ENCODE measurements at places on chromosomes 1 and 21.

DNA sequence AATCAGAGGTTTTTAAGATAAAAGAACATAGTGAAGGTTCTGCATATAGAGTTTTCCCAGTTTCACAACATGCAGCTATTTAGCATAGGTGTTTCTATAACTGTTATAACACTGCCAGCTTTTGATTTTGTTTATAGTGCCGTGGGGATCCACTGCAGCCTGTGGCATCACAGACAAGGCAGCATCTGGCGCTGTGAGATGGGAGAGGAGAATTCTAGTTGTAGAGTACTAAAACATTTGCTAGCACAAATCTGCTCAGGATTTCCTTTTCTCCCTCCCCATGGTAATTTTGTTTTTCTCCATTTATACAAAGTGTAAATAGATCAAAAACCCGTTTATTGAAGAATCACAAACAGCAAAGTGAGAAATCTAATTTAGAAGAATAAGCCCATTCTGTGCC, 482.8 kb upstream of the NCAM2 start:
- DNase-seq = no peak

DNA sequence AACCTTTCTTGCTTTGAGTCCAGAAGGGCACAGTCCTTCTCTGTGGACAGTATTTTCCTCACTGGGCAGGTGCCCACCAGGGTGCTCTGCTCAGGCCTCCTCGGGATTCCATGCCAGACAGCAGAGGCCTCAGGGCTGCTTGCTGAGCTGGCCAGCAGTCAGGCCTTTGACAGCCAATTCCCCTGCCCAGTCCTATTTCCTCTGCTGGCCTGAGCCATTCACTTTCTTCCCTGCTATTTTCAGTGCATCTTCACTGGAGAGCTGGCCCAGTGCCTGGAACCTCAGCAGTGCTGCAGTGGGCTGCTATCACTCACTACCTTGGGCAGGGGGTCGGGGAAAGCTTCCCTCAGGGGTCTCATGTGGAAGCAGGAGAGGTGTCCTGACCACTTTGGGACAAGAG, 33.2 kb downstream of the KCNA10 start:
- no peak for DNase-seq

- DNase-seq = no peak
These were observed 6.7 kb upstream of the SNAPIN start for GRCh38 chr1:153651771-153652170.

DNA sequence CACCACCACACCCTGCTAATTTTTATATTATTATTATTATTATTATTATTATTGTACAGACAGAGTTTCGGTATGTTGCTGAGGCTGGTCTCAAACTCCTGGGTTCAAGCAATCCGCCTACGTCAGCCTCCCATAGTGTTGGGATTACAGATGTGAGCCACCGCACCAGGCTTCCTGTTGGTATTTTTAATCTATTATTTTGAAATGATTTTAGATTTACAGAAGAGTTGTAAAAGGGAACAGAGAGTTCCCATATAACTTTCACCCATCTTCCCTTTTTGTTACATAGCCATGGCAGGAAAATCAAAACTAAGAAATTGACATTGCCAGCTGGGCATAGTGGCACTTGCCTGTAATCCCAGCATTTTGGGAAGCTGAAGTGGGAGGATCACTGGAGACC, 42.9 kb upstream of the CITED4 start:
- no peak for DNase-seq

DNA sequence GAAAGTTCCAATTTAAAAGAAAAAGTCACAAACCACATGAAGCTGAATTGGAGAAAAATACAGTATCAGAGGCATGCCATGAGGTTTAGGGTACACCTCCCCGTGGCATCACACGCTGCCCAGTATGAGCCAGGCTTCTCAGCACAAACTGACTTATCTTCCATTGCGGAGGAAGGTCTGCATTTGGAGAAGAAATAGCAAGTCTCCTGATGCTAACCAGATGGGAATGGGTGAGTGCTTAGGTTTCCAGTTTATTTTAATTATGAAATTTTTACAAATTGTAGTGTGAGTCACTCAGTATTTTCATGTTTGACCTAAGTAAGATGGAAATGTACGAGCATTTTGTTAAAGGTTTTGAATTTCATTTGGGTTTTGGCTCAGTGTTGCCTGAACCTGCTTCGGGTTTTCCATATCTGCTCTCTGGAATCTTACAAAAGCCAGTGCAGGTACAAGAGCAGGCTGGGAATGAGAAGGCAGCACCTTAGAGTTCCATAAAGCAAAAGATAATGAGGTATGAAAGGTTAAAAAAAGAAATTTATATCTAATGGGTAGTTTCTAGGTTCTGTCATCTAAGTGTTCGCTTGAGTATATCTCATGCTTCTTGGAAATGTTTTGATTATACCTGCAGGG, 213.9 kb downstream of the PATJ start:
- no peak for DNase-seq

DNA sequence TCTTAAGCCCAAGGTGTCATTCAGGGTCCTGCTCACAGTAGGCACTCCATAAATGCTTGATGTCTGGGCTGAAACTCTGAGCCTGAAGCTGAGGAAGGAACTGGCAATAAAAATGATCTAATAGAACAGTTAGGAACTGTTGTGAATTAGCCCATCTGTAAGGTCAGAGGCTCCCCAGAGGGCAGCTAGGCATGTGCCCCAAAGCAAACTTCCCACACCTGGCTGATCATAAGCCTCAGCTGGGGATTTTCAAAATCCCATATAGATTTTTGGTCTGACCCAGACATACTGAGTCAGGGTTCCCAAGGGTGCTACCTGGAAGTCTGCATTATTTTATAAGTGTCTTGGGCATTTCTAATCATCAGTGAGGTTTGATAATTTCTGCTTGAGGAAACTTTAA, 309.4 kb upstream of the PROX1 start:
- no peak for DNase-seq

DNA sequence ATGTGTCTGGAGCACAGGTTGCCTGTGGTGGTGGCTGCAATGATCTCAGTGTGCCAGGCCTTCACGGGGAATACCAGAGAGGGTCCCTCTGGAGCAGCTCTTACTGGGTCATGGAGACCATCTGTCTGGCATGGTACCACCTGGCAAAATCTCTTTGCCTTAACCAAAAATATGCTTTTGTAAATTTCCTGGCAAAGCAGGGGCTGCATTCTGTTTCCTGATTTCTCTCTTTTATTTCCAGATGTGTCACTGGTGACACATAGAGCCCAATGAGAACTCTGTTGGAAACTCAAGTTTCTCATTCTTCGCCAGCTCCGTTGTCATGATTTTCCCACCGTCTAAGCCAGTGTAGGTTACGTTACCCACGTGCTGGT, 136.5 kb downstream of the FGGY start:
- peak; percentile 74 for DNase-seq

DNA sequence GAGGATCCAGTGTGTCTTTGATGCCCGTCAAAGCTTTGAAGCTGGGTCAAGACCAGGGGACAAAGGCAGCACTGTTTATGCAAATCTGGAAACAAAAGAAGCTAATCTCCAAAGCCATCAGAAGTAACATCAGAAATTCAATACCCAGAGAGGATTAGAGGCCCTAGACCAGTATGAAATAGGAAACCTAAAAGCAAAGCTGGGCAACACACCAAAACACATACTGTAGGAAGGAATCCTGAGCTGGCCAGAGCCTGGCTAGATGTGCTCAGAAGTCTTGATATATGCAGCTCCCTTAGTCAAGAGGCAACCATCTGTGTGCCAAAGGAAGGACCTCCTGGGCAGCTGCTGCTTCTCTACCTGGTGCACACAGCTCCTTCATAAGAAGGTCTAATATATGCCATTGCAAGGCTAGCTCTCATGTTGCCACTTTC, 12.3 kb downstream of the COLGALT2 start:
- DNase-seq = peak; percentile 66

DNA sequence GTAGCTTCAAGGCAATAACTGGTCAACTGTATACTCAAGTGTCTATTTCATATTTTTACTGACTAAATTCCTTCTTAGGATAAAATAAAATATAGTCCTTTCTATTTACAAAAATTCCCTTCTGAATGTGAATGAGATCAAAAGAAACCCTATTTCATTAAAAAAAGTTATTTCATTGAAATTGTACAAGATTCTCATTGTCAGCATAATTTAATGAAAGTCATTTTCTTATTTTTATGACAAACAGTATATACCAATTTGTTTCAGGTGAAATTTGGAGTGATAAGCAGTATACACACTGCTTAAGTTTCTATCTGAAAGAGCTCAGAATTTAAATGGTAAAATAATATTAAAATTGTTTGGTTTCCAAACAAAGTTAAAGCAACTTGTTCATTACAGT, 269.2 kb downstream of the USH2A start:
- no peak for DNase-seq

GRCh38 chr1:89728381-89728780, 92.5 kb upstream of the LRRC8D start:
- DNase-seq = no peak

DNA sequence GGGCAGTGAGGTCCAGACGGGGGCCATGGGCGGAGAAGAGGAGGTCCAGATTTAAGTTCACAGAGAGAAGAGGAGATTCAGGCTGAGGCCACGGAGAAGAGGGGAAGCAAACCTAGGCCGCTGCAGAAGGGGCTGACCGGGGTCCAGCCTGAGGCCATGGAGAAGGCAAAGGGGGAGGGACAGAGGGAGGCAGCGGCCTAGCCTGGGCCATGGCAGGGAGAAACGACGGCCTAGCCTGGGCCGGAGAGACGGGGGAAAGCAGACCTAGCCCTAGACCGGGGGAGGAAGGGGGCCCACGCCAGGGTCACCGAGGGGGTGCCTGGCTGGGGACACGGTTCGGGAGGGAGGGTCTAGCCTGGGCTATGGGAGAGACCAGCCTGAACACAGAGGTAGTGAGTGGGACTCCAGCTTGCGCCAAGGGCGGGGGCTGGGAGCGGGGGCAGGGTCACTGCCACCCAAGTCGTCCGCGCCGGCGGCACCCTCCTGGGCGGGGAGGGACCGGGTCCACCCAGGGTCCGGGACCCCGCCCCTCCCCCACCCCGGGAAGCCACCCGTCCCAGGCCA, 459 bp downstream of the CAPZB start:
- no peak for DNase-seq

DNA sequence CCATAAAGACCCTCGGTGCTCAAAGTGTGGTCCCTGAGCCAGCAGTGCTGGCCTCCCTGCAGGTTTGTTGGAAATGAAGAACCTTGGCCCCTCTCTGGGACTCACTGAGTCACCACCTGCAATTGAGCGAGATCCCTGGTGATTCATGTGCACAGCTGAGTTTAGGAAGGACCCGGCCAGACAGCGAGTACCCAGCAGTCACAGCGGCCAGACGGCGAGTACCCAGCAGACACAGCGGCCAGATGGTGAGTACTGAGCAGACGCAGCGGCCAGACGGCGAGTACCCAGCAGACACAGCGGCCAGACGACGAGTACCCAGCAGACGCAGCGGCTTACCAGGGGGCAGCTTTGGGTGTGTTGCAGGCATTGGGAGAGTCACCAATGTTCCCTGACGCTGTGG, 123.8 kb downstream of the PRDM16 start:
- no peak for DNase-seq

DNA sequence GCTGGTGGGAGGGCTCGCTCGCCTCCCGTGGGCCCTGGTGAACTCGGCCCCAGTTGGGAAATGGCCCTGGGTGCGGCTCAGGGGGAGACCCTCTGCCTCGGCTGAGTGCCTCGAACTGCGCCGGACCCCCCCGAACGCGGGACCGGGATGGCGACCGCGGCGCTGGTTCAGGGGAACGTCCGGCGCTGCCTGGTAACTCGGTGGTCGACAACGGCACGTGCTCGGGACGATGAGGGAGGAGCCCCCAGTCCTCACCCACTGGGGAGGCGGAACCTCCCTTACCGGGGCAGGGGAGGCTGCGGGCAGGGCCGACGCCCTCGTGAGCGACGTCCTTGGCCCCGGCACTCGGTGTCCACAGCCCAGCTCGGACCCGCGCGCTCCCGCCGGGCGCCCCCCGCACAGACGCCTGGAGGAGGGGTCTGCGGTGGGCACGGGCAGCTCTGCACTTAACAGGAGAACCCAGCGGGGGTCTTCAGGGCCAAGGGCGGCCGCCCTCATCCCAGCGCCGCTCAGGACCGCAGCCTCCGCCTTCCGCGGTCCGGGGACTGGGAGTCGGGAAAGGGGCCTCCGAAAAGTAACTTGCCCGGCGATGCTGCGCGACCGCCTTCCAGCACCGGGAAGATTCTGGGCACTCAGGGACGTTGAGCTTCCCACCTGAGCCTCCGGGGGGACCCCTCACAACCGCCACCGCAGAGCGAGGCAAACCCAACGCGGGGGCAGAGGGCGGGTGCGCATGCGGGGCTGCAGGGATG, 1.7 kb downstream of the HES4 start:
- DNase-seq = no peak

DNA sequence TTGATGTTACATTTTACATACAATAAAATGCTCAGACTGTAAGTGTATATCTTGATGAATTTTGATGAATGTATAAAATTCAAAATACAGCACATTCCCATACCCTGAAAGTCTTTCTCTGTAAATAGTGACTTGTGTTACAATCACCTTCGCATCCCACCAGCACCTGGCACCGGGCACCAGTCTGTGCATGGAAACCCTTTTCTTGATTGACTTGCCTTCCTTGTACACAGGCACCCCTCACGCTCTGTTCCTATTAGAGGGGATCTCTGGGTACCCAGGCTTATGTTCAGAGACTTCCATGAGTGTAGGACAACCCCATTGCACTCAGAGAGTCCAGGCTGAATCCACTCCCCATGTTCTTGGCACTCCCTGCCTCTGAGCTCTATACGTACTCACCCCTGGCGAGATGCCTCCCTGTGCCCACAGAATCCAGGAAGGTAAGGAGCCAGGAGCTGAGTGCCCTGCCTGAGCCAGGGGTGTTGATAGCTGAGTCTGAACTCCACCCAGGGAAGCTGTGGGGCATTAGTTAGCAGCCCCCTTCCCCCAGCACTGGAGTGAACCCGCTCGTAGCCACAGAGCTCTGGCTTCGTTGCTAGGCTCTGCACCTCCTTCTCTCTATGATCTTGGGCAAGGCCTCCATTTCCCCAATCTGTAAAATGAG, 22.5 kb upstream of the PKP1 start:
- no peak for DNase-seq

DNA sequence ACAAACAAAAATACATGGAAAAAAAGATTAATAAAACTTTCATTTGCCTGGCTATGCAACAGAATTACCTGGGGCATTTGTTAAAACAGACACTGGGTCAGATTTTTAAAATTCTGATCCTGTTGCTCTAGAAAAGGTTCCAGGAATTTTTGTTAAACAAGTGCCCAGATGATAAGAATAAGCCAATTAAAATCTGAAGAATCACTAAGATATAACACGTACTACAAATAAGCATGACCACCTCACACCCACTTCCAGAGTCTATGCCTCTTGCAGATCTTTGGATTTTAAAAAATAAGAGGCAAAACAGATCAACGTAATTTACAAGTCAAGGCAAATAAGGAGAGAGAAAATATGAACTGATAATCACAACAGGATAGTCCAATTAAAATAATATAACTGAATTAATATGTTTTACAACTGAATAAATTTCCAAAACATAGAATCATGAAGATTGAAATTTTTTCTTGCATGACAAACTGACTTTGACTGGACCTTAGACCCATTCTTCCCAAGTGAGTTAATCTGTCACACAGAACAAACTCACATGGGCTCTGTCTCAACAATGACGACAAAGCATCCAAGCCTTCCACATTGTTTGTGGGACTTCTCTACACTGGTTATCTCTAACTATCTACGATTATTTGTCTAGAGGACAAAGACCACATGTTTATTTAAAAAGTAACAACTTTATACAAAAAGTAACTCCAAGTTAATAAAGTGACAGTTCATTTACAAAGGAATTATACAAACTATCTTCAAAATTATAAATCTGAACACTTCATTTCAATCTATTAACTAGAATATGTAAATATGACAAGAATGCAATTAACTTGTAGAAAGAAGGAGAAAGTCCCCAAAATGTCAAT, 56.9 kb downstream of the COP1 start:
- DNase-seq = no peak

- no peak for DNase-seq
These were observed 437.8 kb downstream of the PTBP2 start for GRCh38 chr1:97159342-97159741.
